Activated naive CD8-positive, alpha-beta T cell treated with anti-CD3 and anti-CD28 coated beads, Interleukin-2, amount 10 ng/mL, durations not matched to agents 7 days and 5 days (primary cell): ENCODE measurements at places on chromosomes 7 and 10.

DNA sequence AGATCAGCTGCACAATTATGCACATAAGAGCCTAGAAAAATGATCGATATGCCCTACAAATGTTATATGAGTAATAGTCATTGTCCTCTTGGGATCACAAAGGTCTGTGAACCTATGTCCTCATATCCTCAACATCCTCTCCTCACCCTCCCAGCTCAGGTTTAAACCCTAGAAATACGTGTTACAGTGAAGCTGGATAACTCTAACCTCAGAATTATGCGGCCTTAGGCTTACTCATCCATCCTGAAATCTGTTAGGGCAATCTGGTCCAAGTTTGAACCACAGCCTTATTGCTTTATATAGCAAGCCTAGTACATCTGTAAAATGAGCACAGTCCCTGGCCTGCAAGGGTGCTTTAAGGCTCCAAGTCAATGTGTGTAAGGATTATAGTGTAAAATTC, 84.2 kb upstream of the FRMD4A start:
- no peak for DNase-seq

DNA sequence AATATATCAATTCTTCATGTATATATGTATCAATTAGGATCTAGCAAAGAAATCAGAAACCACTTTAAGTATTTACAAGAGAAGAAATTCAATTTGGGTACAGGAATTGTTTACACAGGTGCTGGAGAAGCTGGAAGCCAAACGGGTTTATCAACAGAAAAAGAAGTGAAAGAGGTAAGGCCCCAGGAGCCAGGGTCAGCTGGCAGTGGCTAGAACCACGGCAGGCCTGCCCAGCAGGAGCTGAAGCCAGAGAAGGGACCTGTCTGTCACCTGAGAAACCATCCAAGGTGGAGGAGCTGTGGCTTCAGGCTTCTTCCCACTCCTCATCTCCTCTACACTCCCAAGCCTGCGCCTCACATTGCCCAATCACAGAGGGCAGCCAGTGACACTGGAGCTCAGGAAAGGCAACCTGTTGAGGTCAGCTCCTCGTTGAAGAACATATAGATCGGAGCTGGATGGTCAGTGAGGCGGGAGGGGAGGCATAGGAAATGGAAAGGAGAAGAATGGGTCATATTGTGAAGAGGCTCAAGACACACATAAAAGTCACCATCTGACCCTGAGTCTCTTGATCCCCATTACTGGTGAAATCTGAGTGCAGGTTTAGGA, 182.6 kb downstream of the REEP3 start:
- DNase-seq: no peak

DNA sequence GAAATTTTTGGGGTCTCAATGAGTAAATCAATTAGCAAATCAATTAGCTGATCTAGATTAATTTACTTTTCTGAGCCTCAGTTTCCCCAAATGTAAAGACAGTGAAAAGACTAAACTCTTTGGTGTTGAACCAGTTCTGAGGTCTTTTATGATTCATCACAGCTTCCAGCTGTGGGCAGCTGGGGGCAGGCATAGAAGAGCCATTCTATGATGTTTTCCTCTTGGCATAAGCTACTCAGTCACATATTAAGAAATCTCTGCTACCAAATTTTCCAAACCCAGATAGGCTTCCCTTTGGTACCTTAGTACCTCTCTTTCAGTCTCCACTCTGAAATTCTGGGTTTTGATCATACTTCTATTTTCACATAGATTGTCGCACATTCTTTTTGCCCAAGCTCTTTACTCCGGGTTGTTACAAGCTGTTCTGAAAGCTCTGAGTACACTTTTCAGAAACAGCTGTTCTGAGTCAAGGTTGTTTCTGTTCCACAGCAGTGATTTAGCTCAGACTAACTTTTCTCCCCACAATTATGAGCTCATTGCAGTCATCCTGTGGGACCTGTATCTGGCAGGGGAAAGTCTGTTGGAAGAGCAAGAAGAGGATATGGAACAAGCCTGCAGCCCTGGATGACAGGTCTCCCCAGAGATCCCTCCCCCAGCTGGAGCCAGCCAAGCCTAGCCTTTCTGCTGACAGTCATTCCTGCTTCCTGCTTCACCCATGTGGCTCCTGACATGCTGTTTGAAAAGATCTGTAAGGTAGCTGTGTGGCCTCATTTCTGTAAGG, 599.6 kb upstream of the GHITM start:
- DNase-seq: no peak

GRCh38 chr7:108045669-108046068, 42.7 kb upstream of the LAMB1 start:
- no peak for DNase-seq

DNA sequence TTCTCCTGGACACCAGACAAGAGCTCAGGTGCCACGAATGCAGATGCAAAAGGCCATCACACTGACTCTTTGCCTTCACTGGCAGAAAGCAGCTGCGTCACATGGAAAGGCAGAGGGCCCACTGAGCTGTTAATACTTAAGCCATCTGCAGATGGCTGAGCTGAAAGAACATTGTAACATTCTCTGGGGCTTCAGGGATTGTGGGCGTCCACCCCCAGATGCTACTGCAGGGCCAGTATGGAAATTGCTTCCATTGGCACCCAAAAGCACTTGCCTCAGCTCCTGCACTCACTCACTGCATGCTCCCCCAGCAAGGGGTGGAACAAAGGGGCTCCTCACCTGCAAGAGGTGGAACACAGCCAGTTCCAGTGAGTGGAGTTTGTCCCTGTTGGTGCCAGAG, 1264.6 kb downstream of the REEP3 start:
- DNase-seq: no peak

- no peak for DNase-seq
Measured at GRCh38 chr10:34024693-34025425, 690.4 kb upstream of the NRP1 start.
